ENCODE measurements at places on chromosomes 3 and 15.

GRCh38 chr15:77695961-77696582 lies 63.4 kb upstream of the LINGO1 start:
- no peak for DNase-seq

DNA sequence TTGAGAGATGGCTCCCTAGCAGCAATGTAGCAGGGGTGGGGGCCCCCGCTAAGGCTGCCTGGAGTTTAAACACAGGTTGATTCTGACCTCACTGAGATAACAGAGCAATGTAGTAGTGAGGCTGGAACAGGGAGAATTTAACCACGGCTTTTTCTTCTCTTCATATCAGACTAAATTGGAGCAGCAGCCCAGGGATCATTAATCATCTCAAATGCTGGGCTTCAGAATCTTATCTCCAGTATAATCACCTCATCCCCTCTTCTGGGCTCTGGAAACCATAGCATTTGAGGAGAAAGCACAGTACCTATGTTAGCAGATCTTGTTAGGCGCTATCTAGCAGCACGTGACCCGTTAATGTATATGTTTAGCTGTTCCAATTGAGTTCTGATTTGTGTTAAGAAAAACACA lies 25.4 kb upstream of the DET1 start:
- no peak for DNase-seq

GRCh38 chr15:33902043-33902442 lies 66.3 kb upstream of the CHRM5 start:
- DNase-seq: no peak

DNA sequence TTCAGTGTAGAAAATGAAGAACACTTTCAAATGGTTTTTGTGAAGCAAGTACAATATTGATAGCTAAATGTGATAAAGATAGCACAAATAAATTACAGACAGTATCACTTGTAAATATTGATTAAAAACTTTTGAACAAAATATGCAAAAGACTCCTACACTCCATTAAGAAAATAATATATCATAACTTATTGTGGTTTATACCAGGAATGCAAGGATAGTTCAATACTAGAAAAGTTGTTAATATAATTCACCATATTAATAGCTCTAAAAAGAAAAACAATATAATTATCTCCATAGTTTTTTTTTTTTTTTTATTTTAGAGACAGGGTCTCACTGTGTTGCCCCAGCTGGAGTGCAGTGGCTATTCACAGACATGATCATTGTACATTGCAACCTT lies 35.9 kb upstream of the RORA start:
- no peak for DNase-seq

GRCh38 chr3:73789825-73790444 lies 165.2 kb upstream of the PDZRN3 start:
- peak; percentile 13 for DNase-seq

GRCh38 chr15:32099097-32099785 lies 68.9 kb downstream of the CHRNA7 start:
- no peak for DNase-seq

- no peak for DNase-seq
These were observed 274.8 kb downstream of the BBX start for GRCh38 chr3:107797586-107797985.
